NCI-H1105 (cell line): ENCODE measurements at places on chromosomes 2 and 18.

DNA sequence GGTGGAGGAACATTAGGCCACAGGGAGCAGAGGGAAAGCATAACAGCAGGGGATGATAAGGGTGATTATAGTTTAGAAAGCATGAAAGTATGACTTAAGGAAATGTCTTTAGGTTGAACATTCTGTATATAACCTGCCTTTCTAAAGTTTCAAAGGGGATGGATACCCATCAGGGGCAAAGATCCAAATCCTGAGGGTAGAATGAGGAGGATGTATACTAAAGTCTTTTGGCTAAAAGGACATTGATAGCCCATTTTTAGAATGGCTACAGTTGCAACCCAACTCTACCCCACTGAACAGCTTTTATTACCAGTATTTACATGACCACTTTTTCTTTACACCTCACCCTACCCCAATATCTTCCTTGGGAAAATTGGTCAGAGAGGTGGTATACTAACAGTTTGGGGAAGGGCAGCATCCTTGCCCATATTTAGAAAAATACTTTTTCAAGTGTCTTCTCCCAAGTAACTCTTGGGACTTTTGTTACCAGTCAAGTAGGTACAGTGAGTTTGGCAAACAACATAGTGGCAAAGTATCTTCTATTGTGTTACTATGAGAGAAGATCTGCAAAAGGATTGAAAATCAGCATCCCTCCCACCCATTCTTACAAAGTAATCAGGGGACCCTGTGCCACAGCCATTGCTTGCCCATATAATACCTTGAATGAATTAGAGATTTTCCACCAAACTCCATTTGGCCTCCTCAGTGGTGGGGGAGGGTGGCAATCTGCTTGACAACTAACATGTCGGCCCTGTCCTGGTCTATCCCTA is 8.3 kb downstream of the MAT2A start:
- no peak for DNase-seq

DNA sequence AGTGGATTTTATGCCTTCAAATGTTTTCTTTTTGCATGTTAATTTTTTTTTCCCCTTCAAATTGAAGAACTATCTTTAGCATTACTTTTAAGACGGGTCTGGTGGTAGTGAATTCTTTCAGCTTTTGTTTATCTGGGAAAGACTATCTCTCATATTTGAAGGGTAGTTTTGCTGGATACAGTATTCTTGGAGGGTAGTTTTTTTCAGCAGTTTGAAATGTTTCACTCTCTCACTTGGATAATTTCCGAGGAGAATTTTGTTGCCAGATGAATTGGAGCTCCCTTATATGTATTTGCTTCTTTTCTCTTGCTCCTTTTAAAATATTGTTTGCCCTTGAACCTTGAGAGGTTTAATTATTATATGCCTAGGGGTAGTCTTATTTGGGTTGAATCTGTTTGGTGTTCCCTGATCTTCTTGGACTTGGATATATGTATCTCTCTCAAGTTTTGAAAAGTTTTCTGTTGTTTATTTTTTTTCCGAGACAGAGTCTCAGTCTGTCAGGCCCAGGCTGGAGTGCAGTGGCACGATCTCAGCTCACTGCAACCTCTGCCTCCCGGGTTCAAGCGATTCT is 15.5 kb downstream of the TTLL4 start:
- DNase-seq = no peak

- peak; percentile 55 for DNase-seq
These were observed at the start of gene COPS7B for GRCh38 chr2:231786177-231786916. COPS7B (plus strand) TSS chr2:231786445; CDS start chr2:231788571, 2,126 bp downstream.

DNA sequence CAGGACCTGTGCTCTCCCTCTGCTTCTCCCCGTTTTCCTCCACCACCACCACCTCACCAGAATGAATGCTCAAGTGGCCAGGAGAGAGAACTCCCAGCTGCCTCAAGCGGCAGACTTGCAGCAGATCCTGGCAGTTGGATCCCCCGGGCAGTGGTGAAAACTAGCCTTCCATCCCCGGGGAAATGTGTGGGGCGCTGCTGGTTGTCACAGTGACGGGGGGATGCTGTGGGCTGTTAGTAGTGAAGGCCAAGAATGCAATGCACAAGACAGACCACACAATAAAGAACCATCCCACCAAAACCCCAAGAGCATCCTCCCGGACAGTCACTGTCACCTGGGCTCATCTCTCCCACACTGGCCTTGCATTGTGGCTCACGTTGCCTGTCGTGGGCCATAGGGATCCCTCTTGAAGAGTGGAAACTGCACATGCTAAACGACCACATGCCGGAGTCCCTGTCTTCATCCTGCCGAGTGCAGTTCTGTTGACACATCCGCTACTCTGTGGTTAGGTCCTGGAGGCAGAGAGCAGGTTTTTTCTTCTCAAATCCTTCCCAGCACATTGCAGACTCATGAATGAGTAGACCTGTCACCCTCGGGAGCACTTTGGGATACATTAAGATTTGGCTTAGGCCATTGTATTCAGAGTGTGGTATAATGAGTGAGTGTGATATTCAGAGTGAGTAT is 13.5 kb downstream of the SPATA3 start:
- no peak for DNase-seq

DNA sequence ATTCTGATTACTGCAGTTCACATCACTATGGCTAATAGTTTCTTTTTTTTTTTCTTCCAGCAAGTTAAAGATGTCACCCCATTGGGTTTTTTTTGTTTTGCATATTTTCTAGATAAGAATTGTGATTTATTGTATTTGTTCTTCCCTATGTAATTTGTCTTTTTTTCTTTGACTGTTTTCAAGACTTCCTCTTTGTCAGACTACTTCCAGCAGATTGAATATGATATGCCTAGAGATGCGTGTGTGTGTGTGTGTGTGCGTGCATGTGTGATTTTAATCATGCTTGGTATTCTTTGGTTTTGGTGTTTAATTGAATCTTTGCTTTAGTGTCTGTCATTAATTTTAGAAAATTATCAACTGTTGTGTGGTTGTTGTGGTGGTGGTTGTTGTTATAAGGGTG is 166.7 kb upstream of the SLC39A10 start:
- no peak for DNase-seq

DNA sequence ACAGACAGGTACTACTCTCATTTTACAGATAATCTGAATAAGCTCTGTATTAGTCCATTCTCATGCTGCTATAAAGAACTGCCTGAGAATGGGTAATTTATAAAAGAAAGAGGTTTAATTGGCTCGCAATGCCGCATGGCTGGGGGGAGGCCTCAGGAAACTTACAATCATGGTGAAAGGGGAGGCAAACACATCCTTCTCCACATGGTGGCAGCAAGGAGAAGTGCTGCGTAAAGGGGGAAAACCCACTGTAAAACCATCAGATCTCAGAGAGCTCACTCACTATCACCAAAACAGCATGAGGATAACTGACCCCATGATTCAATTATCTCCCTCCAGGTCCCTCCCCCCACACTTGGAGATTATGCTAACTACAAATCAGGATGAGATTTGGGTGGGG is 254.4 kb downstream of the KCNE4 start:
- DNase-seq = no peak

GRCh38 chr2:122061831-122062230 is 306.4 kb downstream of the TSN start:
- no peak for DNase-seq

- no peak for DNase-seq
These were observed 29.9 kb downstream of the ANO7 start for GRCh38 chr2:241218131-241219029.

DNA sequence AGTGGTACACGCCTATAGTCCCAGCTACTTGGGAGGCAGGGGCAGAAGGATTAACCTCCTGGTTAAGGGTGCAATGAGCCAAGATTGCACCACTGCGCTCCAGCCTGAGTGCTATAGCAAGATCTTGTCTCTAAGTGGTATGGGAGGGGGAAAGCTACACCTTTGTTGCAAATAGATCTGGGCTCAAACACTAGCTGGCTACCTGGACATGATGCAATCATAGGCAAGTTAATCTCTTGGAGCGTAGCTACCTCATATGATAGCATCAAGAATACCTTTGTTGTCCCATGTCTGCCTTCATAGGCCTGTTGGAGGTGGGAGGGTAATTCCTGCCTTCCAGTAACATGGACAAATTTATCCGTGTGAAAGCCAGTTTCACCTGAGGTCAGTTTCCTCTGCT is 15.7 kb downstream of the KLHL29 start:
- no peak for DNase-seq

- no peak for DNase-seq
These were observed 117.9 kb downstream of the TANC1 start for GRCh38 chr2:159086342-159086741.

GRCh38 chr2:241879326-241879725 is 9.8 kb downstream of the RTP5 start:
- no peak for DNase-seq

GRCh38 chr2:107222466-107222865 is 336.5 kb upstream of the ST6GAL2 start:
- DNase-seq = peak; percentile 13

DNA sequence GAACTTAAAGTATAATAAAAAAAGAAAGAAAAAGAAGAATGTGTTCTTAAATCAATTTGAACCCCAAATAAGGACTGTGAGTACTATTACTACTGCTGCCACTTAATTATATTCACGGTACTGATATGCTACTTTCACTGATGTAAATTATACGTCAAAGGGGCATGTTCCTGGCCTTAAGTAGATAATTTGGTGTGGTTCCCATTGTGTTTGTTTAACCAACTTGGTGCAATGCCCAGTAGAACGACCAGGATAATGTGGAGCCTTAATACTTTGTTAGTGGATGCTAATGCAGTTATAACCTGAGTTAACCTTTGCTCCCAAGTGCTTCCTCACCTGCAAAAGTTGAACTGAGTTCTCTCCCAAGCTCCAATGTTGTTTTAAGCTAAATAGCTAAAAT is 142.0 kb downstream of the NR4A2 start:
- peak; percentile 29 for DNase-seq

DNA sequence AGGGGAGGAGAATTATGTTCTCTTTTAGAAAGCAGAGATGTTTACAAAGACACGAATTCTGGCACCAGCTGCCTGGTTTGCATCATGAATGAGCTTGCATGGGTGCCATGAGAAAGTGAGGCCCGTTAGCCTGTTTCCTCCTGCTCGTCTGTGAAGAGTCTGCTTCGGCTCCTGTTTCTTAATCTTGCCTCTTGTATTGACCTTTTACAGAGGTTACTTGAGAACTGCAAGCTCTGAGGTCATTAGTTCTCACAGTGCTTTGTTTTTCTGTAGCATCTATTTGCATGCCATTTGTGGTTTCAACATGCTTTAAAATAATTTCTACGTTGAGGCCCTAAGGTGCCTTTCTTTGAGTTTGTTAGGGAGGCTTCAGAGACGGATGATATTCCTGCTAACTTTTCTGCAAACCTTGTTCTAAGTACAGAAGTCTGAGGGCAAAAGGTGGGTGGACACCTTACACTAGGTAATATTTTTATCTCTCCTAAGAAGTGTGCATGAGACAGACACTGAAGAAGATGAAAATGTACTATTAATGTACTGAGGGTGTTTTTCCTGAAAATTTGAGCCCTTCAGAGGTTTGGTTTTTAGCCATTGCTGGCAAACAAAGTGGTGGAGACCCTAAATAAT is 53.4 kb upstream of the LINC00305 start:
- DNase-seq = no peak

DNA sequence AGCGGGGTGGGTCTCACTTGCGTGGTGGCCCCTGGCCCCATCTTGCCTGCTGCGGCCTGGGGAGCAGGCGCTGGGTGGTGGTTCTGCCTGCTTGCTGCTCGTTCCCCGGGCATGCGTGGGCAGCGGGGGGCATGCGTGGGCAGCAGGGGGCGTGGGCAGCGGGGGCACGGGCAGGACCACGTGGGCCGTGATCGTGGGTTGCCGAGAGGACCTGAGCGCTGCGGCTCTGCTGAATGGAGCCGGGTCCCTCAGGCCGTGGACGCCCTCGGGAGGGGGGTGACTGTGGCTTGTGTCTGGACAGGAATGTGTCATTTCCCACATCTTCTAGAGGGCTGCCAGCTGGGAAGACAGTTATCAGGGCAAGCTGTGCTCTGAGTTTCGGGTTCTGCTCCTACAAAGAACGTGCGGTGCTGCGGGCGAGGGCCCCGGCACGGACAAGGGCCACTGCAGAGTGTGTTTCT is 8.3 kb upstream of the GAL3ST2 start:
- no peak for DNase-seq

DNA sequence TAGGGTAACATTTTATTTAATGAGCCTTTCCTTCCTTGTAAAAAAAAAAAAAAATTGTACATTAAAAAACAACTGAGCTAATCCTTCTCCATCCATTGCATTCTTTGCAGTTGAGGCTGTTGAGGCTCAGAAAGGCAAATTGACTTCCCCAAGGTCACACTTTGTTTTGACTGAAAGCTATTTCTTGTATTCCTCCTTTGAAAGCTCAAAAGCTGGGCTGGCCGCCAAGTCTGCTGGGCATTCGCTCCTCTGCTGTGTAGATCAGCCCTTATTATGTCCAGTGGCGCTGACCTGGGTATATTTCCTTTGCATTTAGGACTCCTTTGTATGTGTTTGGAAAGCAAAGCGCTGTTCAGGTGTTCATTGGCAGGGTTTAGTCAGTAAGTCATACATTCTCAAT is 44.0 kb downstream of the SGPP2 start:
- DNase-seq = no peak

GRCh38 chr2:147619808-147620207 is 225.0 kb upstream of the ACVR2A start:
- no peak for DNase-seq

DNA sequence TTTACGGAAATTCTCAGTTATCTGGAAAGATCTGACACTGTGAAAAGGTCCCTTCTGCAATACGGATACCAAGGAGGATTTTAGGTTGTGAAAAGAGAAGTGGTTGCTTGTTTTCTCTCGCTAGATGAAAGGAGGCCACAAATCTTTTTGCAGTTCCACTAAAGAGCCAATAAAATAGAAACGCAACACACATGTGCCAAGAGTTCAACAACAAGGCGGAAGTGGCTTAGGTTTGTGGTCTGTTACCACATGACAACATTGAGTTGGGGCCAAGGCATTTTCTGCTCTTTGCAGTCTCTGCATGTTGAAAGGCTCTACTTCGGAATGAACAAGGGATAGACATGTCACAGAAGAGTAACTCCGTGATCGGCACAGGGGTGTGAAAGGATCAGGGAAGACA is 115.7 kb upstream of the OSR1 start:
- no peak for DNase-seq

DNA sequence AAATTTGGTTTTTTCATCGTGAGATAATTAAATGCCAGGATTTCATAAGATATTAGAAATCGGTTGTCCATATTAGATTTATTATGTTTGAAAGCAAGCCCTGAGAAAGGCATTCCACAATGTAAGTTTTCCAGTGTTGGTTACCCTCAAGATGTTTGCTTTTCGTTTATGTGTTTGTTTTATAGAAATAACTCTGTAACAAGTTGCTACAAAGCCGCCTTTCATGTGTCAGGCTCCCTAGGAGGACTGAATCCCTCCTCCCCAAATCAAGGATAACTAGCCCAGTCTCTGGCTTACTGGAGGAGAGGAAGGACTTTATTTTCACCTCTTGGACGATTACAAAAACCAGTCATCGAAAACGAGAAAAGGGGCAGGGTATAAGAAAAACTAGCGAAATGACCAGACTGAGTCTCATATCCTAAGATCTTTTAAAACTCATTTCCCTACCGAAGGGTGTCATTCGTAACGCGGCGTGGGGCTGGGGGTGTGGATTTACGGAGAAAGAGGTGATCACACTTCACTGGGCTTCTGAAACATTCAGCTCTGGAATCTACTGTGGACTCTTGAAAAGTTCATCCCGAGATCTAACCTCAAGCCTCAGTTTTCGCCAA is 1.0 kb upstream of the PEX13 start:
- DNase-seq = no peak

- no peak for DNase-seq
These were observed 58.9 kb upstream of the ARL4C start for GRCh38 chr2:234555616-234556249.

- DNase-seq = no peak
These were observed 57.1 kb upstream of the ODC1 start for GRCh38 chr2:10504994-10505820.

- no peak for DNase-seq
These were observed 59.8 kb downstream of the DSEL start for GRCh38 chr18:67456711-67457110.

GRCh38 chr2:147679955-147680531 is 164.8 kb upstream of the ACVR2A start:
- DNase-seq = peak; percentile 73
